ENCODE measurements at places on chromosomes 7 and 10.

- no peak for DNase-seq
Observed at GRCh38 chr10:77529050-77529576, 108.5 kb downstream of the KCNMA1 start.

- no peak for DNase-seq
Observed at GRCh38 chr10:78899996-78900714, 168.6 kb upstream of the ZMIZ1 start.

DNA sequence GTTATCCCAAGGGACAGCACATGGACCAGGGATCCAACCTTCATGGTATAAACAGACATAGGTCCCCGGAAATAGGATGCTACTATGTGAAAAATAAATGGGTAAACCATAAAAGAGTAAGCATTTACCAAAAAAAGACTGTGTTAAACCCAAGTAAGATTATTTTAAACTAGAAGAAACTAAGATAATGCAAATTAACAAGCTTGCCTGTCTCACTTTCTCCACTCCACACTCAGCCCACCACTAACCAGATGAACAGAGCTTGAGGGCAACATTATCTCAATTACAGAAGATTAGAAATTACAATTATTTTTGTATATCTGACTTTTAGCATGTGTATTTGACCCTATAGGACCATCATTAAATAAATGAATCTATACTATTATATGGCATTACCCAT is 117.2 kb upstream of the CAV2 start:
- DNase-seq: no peak

- DNase-seq: no peak
Observed at GRCh38 chr10:15491856-15492642, 121.0 kb upstream of the FAM171A1 start.

DNA sequence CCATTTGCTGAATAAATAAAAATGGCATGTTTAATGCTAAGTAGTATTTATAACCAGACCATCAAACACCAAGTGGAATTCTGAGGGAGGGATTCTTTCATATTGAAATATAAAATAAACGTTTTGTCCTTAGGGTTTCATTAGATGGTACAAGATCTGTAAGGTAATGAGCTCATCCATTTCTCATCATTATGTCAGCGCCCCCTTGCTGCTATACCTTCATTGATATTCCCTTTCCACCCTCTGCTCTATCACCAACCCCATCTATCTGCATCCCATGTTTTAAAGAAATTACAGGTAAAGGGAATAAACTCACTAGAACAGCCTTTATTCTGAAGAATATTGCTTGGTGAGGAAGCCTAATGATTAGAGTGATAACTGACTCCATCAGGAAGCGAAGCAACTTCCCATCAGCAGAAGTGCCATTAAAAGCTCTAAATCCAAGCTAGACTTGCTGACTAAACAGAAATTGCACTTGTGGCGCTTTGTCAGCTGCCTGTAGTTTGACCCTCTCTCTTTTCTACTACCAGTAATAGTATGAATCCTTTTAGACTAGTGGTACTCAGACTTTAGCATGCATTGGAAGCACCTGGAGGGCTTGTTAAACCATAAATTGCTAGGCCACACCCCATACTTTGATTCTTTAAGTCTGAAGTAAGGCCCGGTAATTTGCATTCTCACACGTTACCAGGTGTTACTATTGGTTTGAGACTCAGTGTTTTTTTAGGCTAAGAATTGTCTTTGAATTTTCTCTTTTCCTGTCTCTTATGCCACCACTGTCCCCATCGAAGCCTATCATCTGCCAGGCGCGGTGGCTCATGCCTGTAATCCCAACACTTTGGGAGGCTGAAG is 27.5 kb downstream of the ADD3 start:
- DNase-seq: no peak

GRCh38 chr10:68139448-68140272 is 30.4 kb downstream of the MYPN start:
- DNase-seq: no peak

GRCh38 chr7:89104748-89105685 is 309.5 kb upstream of the TEX47 start:
- DNase-seq: no peak

Measured in GM18507 (cell line).